HEK293T (cell line): ENCODE measurements at places on chromosomes 4 and X.
A peak's percentile ranks its signal among the peaks of the same experiment; 100 is the strongest.

- no peak for DNase-seq
Observed at GRCh38 chrX:115357326-115358120, 68.0 kb downstream of the LUZP4 start.

DNA sequence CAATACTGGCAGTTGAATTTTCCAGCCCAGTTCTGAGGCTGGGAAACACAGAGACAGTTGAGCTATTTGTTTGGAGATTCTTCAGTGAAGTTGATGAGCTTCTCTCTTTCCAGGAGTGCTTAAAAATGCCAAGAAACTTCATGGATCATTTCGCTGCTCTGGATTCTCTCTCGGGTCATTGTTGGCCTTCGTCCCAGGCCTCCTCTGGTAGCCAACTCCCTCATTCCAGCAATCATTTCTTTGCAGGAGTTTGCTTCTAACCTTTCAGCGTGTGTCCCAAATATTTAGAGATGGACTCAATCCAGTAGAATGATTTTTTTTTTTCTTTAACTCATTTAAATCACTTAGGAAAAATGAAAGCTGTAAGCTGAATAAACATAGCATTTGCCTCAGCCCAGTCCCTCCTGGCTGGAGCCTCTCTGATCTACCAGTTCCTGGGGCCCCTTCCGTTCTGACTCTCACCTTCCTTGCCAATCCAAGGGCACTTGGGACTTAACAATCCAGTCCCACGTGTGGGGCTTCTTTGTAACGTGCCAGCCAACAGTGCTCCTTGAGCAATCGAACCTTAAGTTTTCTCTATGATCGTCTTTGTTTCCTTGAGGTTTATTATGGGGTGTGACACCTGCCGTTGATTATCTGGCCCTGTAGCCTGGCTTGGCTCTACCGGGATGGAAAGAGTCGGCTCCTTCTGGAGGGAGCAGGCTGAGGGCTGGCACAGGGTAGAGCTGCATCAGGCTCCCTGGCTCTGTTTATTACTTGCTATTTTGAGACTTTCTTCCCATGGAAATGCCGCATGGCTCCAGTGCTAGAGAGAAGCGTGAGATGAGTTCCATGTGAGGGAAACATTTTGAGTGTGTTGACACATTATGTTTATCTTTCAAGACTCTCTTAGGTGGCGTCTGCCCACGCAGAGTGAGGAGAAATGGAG, 80.4 kb upstream of the GPC4 start:
- DNase-seq: no peak

DNA sequence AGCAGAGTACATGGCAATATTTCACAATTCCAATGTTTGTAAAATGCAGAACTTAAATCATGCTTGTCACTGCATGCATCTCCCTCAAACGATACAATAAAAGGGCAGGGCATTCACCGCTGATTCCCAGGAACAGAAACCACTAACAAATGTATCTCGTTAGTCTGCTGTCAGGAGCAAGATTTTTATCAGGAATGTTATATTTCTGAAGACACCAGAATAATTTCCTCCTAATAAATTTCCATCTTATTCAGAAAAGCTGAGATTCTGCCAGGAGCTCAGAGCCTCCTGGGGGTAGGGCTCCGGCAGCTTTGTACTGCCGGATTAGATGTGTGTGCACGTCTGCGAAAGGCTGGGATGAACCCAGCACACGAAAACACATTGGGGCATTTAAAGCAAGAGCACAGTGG, 54.0 kb upstream of the LDB2 start:
- no peak for DNase-seq

DNA sequence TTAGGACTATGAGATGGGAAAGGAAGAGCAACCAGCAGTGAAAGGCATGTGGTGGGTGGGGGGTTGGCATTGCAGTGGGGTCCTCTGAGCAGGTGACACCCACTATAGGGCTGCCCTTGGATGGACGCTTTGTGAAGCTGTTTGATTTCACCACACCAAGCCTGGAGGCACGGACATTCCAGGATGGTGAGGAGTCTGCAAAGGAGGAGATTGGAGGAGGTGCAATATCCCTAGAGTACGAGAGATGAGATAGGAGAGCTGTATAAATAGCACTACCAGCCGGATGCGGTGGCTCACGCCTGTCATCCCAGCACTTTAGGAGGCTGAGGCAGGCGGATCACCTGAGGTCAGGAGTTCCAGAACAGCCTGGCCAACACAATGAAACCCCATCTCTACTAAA, 42.3 kb downstream of the SHOX start:
- DNase-seq: no peak

DNA sequence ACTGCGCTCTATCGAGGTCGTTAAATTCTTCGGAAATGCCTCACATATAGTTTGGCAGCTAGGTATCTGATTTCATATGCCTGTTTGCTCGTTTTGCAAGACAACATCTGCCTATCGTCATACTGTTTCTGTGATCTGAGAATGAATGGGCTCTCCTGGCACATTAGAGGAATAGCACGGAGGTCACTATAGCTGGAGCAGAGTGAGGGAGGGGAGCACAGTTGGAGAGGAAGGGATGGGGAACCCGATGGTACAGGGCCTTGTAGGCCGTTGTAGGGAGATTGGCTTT, 552 bp downstream of the IKBKG start:
- no peak for DNase-seq

- DNase-seq: no peak
Observed at GRCh38 chrX:122203399-122203798, 980.7 kb upstream of the GRIA3 start.

DNA sequence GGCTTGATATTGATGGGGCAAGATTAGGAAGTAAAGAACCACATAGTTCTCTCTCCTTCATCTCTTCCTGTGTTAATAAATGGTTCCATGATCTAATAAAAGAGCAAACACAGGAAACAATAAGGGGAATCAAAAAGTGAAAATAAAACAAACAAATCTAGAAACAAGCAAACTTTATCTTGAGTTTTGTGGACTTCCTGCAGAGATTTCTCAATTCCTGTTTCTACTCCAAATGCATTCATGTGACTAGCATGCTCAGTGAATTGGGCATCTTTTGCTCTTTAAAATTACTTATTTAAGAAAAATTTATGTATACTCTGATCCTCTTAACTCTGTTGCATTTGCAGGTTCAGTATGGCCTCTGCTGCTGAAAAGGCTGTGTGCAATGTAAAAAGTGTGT, 682.0 kb downstream of the KCTD8 start:
- DNase-seq: no peak

DNA sequence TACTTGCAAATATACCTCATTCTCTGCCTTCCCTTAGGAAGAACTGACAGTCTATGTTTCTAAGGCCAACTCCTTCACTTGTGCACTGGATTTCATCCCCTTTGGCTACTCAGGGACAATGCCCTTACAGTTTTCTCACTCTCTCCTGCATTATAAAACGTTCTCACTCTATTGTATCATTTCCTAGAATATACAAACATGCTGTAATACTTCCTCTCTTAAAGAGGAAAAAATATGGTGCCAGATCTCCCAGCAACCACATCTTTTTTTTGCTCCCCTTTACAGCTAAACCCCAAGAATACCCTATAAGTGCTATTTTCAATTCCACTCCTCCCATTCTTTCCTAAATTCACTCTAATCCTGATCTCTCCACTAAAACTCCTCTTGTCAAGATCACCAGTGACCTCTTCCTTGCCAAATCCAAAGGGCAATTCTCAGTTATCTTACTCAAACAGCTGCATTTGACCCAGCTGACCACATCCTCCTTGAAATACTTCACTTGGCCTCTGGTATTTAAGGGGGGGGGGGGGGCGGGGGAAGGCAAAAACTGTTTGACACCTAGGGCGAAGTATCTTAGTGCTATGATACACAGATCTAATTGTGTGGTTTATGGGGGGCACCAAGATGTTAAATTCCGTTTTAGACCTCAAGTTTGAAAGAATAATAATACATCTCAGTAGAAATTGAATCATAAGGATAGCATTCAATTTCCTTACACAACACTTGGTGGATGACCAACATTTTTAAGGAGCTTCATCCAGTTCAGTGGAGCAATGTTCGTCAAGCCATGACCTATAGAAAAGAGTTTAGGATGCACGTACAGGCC, 1.6 kb downstream of the RCHY1 start:
- no peak for DNase-seq

GRCh38 chr4:89434364-89434988, 126.9 kb upstream of the GPRIN3 start:
- DNase-seq: peak; percentile 50
